Stimulated activated CD4-positive, alpha-beta T cell treated with anti-CD3 and anti-CD28 coated beads, Interleukin-1b, Interleukin-23, amount 100 ng/mL, for 4 hours (primary cell): ENCODE measurements at places on chromosomes 3 and 15.

DNA sequence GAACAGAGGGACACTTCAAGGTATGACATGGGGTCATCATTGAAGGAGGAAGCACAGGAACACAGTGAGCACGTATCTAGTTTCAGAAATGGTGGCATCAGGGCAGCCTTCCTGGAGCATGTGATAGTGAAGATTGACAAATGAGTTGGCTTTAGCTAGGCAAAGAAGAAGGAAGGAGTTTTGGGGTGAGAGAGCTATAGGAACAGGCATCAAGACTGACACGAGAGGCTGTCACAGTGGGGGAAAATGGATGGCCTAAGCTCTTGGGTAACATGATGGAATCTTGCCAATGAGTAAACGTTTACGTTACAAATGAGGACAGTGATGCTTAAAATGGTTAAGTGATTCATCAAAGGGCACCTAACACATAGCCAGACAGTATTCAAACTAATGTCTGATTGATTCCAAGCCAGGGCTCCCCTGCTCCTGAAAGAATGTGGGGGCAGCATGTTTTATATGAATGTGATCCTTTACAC is 23.1 kb upstream of the GPR171 start:
- DNase-seq: no peak

DNA sequence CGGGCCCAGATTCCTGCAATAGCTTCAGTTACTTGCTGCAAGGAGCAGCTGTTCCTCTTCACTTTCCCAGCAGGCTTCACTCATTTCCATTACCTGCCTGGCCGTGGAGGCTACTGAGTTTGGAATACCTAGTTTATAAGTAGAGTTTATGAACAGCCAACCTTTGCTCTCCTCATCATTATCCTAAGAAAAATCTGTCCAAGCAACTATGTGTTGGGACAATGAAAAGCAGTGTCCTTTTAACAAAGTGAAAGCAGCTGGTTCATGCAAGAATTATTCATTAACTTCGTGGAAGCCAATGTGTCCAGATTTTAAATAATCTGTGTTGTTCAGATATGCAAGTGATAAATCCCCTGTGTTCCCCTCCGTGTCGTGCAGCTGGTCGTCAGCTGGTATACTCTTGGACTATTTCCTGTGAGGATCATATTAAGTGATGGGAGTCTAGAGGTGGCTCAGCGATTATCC is 39.3 kb upstream of the SSR3 start:
- no peak for DNase-seq

GRCh38 chr3:33046521-33046920 is 50.4 kb downstream of the GLB1 start:
- no peak for DNase-seq

DNA sequence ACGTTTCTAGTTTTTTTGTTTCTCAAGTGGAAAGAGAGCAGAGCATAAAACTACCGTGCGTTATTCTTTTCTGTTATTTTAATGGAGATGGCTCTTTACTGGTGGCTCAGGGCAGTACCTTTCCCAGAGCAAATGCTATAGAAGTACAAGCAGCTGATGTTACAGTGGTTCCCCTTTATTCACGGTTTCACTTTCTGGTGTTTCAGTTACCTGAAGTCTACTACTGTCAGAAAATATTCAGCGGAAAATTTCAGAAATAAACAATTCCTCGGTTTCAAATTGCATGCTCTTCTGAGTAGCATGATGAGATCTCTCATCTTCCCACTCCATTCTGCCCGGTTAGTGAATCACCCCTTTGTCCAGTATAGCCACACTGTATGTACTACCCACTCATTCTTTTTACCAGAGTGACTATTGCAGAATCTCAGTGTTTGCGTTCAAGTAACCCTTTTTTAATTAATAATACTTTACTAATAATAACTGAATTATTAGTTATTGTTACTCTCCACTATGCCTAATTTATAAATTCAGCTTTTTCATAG is 597.5 kb upstream of the ROBO2 start:
- no peak for DNase-seq

DNA sequence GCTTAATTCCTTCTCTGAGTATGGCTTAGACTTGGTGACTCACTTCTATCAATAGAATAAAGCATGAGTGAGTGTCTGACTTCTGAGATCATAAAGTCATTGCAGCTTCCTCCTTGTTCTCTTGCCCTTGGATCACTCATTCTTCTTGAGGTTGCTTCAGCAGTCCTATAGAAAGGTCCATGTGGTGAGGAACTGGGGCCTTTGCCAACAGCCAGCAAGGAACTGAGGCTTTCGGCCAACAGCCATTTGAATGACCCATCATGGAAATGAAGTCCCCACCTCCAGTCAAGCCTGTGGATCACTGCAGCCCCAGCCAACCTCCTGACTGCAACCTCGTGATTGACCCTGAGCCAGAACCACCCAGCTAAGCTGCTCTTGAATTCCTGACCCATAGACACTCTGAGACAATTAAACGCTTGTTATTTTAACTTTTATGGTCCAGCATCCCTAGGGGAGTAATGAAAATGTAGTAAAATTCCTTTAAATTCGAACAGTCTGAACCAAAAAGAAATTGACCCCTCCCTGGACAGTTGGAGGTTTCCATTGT is 84.5 kb downstream of the WDR76 start:
- DNase-seq: no peak

- DNase-seq: no peak
These were observed 60.4 kb upstream of the CDIN1 start for GRCh38 chr15:36519067-36519466.

DNA sequence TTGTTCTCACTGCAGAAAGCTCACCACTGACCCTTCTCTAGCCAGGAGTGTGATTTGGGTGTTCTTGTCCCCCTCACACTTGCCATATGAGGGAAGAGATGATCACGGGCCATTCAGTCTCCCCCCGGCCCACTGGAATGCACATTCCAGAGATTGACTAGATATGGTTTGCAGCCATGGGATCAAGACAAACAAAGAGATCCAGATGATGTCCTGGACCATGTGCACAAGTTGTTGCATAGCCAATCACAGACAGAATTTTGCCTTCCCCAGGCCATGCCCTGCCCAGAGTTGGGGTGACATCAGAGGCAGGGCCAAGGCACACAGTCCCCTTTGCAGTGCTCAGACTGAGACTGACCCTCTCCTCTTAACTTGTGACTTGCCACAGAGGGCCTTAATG is 14.8 kb downstream of the MUC13 start:
- DNase-seq: no peak

DNA sequence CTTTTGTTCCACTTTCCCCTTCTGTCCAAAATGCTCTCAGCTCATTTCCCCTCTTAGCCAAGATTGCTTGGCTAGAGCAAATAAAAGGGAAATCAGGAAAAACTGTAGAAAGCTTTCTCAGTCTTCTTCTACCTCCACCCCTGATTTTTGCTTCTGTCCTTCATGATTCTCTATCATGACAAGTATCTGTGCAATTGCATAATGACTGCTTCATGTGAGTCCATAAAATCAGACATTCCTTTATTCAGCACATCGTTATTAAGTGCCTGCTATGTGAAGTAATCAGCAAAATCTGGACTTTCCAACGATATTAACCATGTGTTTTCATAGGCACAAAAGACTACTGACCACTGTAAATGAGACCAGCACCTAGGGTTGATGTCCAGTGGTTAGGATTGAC is 321.5 kb upstream of the CBLB start:
- DNase-seq: no peak

GRCh38 chr15:87522997-87523396 is 733.5 kb downstream of the NTRK3 start:
- no peak for DNase-seq

- DNase-seq: no peak
These were observed 8.5 kb downstream of the CDCP1 start for GRCh38 chr3:45137656-45138181.

DNA sequence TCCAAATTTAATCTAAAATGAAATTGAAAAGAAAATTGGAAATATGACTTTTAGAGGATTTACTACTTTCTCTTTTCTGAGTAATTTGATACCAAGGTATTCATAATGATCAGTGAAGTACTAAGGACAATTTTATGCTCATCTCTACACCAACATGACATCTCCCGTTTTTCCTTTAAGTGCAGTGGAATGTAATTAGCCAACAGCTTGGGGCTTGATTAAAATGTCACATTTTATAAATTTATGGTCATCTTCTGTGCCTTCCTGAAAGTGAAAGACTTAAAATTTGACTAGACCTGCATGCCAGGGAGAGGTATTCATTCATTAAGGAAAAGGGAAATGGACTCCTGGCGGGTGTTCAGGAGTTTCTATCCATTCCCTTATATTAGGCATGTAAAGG is 228.2 kb upstream of the CNTN3 start:
- DNase-seq: no peak

GRCh38 chr15:29337156-29337959 is 67.7 kb upstream of the NSMCE3 start:
- no peak for DNase-seq

DNA sequence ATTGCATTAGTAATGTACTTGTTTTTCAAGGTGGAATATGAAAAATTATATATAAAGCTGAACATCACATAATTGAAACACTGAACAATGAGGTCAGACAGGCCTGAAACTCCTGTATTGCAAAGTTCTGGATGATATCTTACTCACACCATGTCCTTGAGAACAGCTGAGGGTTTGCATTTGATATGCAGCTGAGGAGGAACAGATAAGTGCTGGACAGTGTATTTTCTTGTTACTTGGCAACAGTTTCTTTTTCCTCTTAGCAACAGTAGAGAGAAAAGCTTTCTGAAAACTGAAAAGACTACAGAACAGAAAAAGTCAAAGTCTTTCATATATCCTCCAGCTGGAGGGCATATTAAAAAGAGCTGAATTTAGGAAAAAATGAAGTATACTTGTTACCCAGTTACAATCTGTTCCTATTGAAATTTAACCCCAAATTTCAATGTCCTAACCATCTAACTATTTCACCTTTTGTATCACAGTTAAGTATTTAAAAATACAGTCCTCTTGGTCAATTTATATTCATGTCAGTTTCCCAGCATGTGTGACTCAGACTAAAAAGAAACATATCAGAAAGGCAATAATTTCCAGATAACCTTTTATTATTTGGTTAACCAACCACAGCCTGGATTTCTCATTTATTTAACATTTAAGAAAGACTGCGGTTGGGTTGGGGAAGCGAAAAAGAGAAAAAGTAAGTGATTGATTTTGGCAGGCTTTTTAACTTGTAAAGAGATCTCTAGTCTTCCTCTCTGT is 733.0 kb upstream of the DPPA4 start:
- DNase-seq: no peak

GRCh38 chr3:157370867-157371266 is 65.8 kb upstream of the PTX3 start:
- DNase-seq: no peak

- no peak for DNase-seq
These were observed 19.7 kb downstream of the MGLL start for GRCh38 chr3:127802606-127803005.

DNA sequence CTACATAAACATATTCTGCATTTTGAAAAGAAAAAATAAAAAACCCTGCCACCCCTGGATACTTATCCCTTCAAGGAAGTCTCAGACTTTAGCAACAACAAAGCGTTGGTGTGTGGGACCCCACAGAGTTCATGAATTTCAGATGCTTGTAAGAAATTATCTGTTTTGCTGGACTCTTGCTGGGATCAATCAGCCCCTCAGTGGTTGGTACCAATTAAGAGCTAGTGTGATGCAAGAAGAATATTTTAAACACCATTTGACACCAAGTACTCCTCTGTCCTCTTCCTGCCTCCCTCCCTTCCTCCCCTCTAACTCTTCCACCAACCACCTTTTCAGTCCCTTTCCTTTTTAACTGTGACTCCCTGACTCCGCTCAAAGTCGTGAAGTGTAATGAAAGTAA is 51.5 kb downstream of the SST start:
- DNase-seq: no peak

DNA sequence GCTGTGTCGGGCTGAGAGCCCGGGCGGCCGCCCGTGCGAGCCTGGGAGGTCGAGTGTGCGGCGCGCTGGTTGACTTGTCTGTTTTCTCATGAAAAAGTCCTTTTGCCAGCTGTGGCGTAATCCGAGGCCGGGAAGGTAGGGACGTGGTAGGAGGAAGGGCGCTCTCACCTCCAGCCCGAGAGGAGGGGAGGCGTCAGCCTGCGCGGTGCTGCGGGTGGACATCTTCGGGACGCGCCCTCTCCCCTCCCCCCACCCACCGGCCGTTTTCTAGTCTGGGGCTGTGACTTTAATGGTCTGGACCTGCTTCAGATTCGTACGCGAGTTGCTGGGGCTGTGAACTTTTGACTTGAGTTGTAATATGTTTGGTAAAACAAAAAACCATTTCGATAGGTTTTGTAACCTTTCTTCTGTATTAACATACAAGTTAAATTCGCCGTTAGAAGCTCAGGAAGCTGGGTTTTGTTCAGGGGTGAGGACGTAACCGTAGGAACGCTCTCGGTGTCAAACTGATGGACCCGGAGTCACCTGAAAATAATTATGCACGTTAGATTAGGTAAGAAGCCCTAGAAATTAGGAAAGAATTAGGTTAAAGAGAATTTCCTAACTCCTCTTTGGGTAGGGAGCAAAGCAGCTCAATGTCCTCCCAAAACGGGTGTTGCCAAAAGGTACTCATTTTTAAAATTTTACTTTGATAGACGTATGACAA is 762 bp downstream of the NCK1 start:
- DNase-seq: no peak

- no peak for DNase-seq
These were observed 29.2 kb upstream of the UMPS start for GRCh38 chr3:124700880-124701684.

DNA sequence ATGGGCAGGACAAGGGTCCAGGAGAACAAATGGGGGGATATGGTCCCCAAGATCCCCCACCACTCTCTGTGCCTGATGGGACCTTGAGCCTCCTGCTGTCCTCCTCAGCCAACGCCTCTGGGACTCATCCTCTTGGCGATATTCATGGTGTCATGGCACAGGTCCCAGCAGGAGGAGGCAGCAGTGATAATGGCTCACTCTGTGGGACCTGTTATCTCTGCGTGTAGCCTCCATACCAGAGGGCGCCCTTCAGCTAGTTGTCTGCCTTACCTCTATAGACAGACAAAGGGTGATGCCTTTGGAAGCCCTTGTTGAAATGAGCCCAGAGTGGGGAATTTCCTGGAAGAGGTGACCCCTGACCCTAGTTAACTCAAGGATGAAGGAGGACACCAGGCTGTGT is 7.4 kb downstream of the ZBTB47 start:
- DNase-seq: no peak

- DNase-seq: peak; percentile 91
These were observed at the start of gene TNIK for GRCh38 chr3:171459942-171460724. TNIK (minus strand) TSS chr3:171460405; CDS start chr3:171460063, 342 bp downstream.

DNA sequence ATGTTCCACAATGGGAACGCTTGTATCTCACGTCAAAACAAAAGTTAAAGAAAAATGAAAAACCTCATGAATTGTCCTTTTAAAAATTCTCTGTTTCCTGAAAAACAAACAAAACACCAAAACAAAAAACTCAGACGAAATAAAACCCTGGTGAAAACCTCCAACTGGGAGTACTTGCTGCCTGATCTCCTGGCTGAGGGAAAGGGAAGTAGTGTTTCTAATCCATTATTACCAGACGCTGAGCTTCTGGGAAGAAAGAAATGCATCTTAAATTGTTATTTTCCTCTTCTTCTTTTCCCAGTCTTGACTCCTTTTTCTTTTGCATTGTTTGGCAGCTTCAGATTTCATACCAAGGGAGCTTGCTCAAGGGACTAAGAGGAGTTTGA is 243.2 kb upstream of the RGMA start:
- DNase-seq: no peak

- no peak for DNase-seq
These were observed 49.8 kb downstream of the IQSEC1 start for GRCh38 chr3:13023235-13023970.
